ENCODE measurements at places on chromosomes 3 and 15. TPM values are rescaled to one million over a fixed set of nuclear protein-coding genes. Genes with fewer than 3 reads are reported as not detected.

GOLGA6L25 gene
- not detected for total RNA-seq

VWA5B2 gene
- total RNA-seq, result not detected

DNA sequence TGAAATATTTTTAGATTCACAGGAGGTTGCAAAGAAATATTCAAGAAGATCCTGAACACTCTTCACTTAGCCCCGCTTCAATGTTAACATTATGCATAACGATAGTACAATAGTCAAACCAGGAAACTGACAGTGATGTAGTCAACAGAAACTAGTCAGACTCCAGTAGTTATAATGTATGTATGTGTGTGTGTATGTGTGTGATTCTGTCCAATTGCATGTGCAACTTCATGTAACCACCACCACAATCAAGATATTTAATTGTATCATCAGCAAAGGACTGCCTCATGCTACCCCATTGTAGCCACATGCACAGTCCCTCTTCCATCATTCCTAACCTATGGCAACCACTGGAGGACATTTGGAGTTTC lies 77.9 kb downstream of the APBA2 start:
- H3K27ac ChIP-seq, result no peak overlapping the region
- H3K36me3 ChIP-seq, result no peaks in the 10 kb centered on the region
- no peak for DNase-seq
- no peak overlapping the region for H3K4me3 ChIP-seq
- no peaks in the 10 kb centered on the region for H3K27me3 ChIP-seq

GRCh38 chr3:160330109-160330508 lies 68.9 kb downstream of the IFT80 start:
- H3K27me3 ChIP-seq, result no peaks in the 10 kb centered on the region
- H3K4me1 ChIP-seq, result no peaks in the 10 kb centered on the region
- DNase-seq, result no peak
- H3K36me3 ChIP-seq, result no peaks in the 10 kb centered on the region
- no peak overlapping the region for H3K27ac ChIP-seq
- H3K4me3 ChIP-seq, result no peak overlapping the region

- no peaks in the 10 kb centered on the region for H3K4me1 ChIP-seq
- no peak for DNase-seq
- no peak overlapping the region for H3K27ac ChIP-seq
Measured at GRCh38 chr15:58758141-58758540, 8.6 kb upstream of the ADAM10 start.
